ENCODE measurements at places on chromosomes 6 and 20.

DNA sequence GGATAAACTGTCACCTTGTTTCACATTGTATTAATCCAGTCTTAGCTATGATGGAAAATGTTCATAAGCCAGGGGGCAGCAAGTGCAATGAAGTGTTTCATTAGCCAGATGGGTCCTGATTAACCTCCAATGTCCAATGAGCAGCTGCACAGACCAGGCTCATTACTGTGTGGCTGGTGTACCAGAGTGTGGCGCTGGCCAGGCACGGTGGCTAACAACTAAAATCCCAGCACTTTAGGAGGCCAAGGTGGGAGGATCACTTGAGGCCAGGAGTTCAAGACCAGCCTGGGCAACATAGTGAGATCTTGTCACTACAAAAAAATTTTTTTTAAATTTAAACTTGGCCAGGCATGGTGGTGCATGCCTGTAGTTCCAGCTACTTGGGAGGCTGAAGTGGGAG is 201.7 kb upstream of the FOXQ1 start:
- no peak for DNase-seq

GRCh38 chr6:110250838-110251237 is 70.6 kb downstream of the CDC40 start:
- no peak for DNase-seq

- DNase-seq: no peak
Measured at GRCh38 chr6:159913375-159913774, 22.6 kb downstream of the MAS1 start.

DNA sequence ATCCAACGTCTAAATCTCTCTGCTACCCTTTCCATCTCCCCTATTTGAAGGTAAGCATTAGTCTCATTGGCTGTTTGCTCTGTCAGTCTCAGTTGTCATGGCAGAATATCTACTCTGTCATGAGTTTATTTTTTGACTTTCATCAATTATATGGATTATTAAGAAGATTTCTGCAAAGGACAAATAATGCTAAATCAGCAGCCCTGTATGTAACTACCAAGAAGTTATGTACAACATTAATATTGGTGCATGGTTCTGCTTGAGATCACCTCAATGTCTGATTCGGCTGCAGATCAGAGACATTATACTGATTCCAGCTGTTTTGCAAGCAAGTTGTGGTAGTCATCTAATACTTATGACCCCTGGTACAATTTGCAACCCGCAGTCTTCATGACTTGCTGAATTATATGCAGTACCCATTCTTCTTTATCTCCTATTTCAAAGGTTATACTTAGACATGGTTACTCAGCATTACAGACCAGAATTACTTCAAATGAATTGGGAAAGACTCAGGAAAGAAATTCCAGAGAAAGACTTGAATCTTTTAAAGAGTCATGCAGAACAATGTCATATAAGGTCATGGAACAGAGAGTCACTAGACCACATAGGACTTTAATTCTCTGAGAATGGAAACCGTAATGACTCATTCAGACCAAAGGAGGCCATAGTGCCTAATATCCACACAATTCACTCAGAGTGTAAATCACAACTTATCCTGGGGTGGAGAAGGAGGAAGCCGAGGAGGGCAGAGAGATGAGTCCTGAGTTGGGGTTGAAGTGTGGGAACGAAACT is 201.4 kb downstream of the IBTK start:
- DNase-seq: no peak

GRCh38 chr6:116507324-116507723 is 4.1 kb upstream of the CALHM5 start:
- no peak for DNase-seq

- no peak for DNase-seq
Measured at GRCh38 chr20:1934721-1935573, 39.7 kb downstream of the SIRPA start.
